Panc1 (cell line): ENCODE measurements at places on chromosomes 3 and 15.

- H3K36me3 ChIP-seq: no peaks in the 10 kb centered on the region
- no peaks in the 10 kb centered on the region for H3K27me3 ChIP-seq
- peaks cover 18% of the 10 kb centered on the region for H3K4me1 ChIP-seq
- H3K4me3 ChIP-seq: no peak overlapping the region
These were observed 61.3 kb downstream of the TBL1XR1 start for GRCh38 chr3:177135841-177136492.

DNA sequence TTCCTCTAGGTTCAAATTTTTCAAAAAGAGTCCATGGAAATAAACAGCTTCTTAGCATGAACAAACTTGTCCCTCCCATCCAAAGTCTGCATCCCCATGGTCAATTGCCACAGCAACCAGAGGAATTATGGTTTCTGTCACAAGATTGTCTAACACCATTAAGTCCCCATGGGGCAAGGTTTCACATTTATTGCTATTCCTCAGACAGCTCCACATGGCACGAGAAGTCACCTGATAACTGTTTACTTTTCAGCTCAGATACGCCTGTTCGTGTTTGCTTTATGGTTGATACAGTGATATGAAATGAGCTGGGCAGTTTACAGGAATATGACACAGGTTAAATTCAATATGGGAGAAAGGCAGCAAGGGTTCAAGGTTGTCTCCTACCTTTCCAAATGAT is 37.9 kb upstream of the MUC13 start:
- H3K4me3 ChIP-seq: no peak overlapping the region
- H3K4me1 ChIP-seq: no peaks in the 10 kb centered on the region
- H3K27ac ChIP-seq: no peak overlapping the region
- H3K27me3 ChIP-seq: no peaks in the 10 kb centered on the region

DNA sequence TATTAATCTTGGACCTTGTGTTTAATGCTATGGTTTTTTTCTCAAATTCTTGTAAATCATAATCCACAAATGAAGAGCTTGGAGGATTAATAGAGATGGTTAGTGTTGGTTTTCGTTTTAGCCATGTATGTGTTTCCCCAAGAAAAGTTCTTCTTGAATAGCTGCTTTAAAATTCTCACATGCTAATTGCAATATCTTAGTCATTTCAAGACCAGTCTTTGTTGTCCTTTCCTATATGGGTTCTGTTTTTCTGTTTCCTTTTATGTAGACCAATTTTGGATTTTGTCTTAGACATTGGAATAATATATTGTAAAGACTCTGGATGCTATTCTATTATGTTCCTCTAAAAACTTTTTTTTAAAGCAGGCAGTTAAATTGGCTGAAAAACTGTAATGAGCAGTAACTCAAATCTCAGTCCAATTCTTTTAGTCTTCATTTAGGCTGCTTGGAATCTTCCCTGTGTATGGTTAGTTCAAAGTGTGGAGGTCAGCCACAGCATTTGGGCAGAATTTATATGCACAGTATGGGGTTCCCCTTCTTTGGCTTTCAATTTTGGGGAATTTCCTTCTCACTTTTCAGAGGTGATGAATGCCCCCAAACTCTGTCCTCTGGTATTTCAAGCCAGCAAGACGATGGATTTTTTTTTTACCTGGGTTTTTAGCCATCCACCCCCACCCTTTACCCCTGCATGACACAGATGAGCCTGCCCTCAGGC is 39.1 kb upstream of the DNAJC13 start:
- no peaks in the 10 kb centered on the region for H3K4me1 ChIP-seq
- peaks cover 12% of the 10 kb centered on the region; the same call in 1 of the 2 replicates for H3K27me3 ChIP-seq
- no peak for DNase-seq
- H3K36me3 ChIP-seq: no peaks in the 10 kb centered on the region
- no peak overlapping the region for H3K27ac ChIP-seq
- no peak overlapping the region for H3K4me3 ChIP-seq

DNA sequence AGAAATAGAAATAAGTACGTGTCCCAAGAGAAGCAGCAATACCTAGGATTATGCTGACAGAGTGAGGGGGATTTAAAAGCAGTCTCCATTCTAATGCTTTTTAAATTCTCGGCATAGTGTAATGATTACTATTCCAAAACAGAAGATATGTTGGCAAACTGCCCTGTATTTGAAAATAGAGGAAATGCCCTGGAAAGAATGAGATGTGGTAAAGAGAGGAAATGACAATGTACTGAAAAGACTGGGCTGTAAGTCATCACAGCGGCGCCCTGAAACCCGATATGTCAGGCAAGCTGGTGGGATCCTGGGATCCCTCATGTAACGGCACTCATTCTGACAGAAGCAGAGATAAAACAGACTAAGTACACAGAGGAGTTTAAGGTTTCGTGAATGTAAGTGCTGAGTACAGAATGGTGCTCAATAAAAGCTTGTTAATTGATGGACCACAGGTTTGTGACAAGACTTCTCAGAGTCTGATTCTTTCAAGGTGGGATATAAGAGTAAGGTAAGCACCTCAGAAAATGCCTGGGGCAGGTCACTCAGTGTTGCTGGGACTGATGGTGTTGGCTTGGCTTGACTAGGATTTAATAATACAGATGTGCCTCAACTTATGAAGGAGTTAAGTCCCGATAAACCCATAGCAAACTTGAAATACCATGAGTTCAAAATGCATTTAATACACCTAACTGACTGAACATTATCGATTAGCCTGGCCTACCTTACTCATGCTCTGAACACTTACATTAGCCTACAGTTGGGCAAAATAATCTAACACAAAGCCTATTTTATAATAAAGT is 91.4 kb downstream of the NFKBIZ start:
- DNase-seq: no peak
- H3K36me3 ChIP-seq: no peaks in the 10 kb centered on the region
- no peak overlapping the region for H3K4me3 ChIP-seq
- no peaks in the 10 kb centered on the region for H3K4me1 ChIP-seq

GRCh38 chr15:89194608-89195007 is 26.8 kb downstream of the RLBP1 start:
- H3K27me3 ChIP-seq: no peaks in the 10 kb centered on the region
- 0 out of 2 replicates have a peak, but pooled peaks cover 3% of the 10 kb centered on the region for H3K36me3 ChIP-seq
- H3K4me3 ChIP-seq: no peak overlapping the region
- no peaks in the 10 kb centered on the region for H3K4me1 ChIP-seq
- DNase-seq: no peak

GRCh38 chr15:41562784-41563198 is 3.8 kb downstream of the TYRO3 start:
- H3K27me3 ChIP-seq: no peaks in the 10 kb centered on the region
- no peaks in the 10 kb centered on the region for H3K36me3 ChIP-seq
- H3K4me3 ChIP-seq: no peak overlapping the region
- DNase-seq: no peak

GRCh38 chr3:141045849-141046248 is 5.3 kb upstream of the SPSB4 start:
- H3K27me3 ChIP-seq: peaks cover 47% of the 10 kb centered on the region
- H3K4me3 ChIP-seq: no peak overlapping the region
- H3K4me1 ChIP-seq: no peaks in the 10 kb centered on the region; the same call in 1 of the 2 replicates
- no peak overlapping the region for H3K27ac ChIP-seq

DNA sequence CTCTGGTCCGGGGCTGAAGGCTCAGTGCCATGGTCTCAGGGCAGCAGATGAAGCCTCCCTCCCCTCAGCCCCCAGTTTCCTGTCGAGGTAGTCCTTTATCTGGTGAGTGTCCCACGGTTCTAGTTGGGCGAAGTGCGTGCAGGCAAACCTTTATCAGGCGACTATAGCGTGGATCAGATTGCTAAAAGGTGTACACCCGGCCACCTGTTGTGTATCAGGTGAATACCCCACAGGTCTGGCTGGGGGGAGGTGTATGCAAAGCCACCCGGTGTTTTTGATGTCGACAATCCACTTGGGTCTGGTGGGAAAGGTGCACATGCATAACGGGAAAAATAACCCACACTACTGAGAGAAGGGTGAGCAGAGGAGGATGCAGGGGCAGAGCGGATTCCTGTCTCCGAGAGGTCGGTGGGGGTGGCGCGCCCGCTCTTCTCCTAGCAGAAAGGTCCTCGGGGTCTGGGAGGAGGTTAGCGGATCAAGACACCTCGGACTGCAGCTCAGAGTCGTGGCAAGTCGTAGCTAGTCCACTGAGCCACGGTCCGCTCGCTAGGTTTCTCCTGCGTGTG is 507 bp downstream of the SLC12A6 start:
- no peak for DNase-seq
- H3K36me3 ChIP-seq: peaks cover 10% of the 10 kb centered on the region
- H3K4me1 ChIP-seq: peaks cover 41% of the 10 kb centered on the region
- H3K27me3 ChIP-seq: no peaks in the 10 kb centered on the region
- peak overlapping the region; percentile 67 for H3K4me3 ChIP-seq

GRCh38 chr3:37907906-37908305 is 46.2 kb downstream of the CTDSPL start:
- DNase-seq: no peak
- no peaks in the 10 kb centered on the region for H3K4me1 ChIP-seq
- H3K4me3 ChIP-seq: no peak overlapping the region
- no peaks in the 10 kb centered on the region for H3K36me3 ChIP-seq

- H3K4me1 ChIP-seq: no peaks in the 10 kb centered on the region
- no peaks in the 10 kb centered on the region for H3K36me3 ChIP-seq
- H3K4me3 ChIP-seq: no peak overlapping the region
- no peak for DNase-seq
- H3K27ac ChIP-seq: no peak overlapping the region
These were observed 26.0 kb downstream of the LARS2 start for GRCh38 chr3:45414341-45414740.

DNA sequence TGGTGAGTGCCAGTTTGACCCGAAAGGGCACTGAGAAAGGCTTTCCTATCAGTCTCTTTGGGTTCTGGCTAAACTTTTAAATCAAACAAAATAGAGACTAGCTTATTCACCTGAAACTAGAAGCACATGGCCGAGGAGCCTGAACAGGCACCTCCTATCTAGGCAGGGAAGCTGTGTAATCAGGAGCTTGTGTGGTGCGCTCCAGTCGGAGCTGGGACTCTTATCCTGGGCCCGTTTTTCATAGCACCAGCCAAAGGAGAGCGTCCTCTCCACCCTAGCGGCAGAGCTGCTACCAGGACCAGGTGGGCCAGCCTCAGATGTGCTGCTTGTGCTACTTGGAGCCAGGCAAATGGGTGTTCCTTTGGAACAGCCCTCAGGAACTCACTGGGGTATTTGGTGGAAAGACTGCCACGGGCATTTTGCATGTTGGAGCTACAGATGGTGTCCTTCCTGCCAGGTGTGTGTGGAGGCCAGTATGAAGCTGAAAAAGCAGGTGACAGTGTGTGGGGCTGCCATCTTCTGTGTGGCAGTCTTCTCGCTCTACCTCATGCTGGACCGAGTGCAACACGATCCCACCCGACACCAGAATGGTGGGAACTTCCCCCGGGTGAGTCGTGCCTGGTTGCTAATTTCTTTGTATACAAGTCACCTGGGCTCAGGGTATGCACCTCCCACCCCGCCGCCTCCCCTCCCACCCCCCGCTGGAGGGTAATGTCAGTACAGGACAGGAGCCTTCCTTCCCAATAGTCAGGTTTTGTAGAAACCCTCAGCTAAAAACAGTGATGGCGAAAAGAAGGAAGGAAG is 833 bp downstream of the MAN2A2 start:
- H3K27me3 ChIP-seq: no peaks in the 10 kb centered on the region
- 0 out of 2 replicates have a peak, but pooled peaks cover 5% of the 10 kb centered on the region for H3K36me3 ChIP-seq
- H3K4me1 ChIP-seq: peaks cover 12% of the 10 kb centered on the region
- DNase-seq: no peak
- H3K27ac ChIP-seq: peak overlapping the region; percentile 72

- no peaks in the 10 kb centered on the region for H3K36me3 ChIP-seq
- no peak overlapping the region for H3K4me3 ChIP-seq
- H3K27ac ChIP-seq: no peak overlapping the region
- no peaks in the 10 kb centered on the region for H3K4me1 ChIP-seq
- DNase-seq: no peak
These were observed 15.3 kb upstream of the STRIT1 start for GRCh38 chr3:155308831-155309230.

- H3K4me1 ChIP-seq: peaks cover 64% of the 10 kb centered on the region
- H3K36me3 ChIP-seq: no peaks in the 10 kb centered on the region; the same call in 1 of the 2 replicates
- peak overlapping the region; percentile 81 for H3K27ac ChIP-seq
- no peak for DNase-seq
- no peaks in the 10 kb centered on the region for H3K27me3 ChIP-seq
These were observed 1.8 kb downstream of the LMCD1 start for GRCh38 chr3:8503461-8503860.

DNA sequence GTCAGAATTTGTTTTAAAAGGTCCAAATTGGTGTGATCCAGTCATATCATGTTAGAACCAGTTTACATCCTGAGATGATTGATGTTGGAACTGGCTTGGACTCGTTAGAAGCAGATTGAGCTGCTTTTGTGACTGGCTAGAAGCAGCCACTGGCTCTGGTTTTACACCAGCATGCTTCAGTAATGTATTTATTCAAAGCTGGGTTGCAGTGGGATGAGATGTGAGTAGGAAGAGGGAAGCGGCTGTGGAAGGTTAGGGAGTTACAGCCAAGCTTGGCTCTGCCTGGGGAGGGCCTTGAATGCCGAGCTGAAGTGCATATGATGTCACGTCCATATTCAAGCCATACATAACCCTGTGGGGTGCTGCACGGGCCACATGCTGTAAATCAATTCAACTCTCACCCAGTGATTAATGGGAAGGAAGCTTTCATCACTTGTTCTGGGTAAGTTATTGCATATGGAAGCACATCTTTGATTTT is 104.0 kb upstream of the SMAD3 start:
- H3K4me1 ChIP-seq: peaks cover 13% of the 10 kb centered on the region
- no peaks in the 10 kb centered on the region for H3K36me3 ChIP-seq
- H3K4me3 ChIP-seq: no peak overlapping the region
- peak overlapping the region; percentile 62 for H3K27ac ChIP-seq
- no peak for DNase-seq

- no peaks in the 10 kb centered on the region for H3K4me1 ChIP-seq
- H3K36me3 ChIP-seq: no peaks in the 10 kb centered on the region
- no peak overlapping the region for H3K4me3 ChIP-seq
These were observed 172.4 kb downstream of the KLHL25 start for GRCh38 chr15:85622221-85622831.

GRCh38 chr15:99487337-99487730 is 78.5 kb upstream of the MEF2A start:
- H3K27me3 ChIP-seq: no peaks in the 10 kb centered on the region
- peak overlapping the region; percentile 51; the same call in 1 of the 2 replicates for H3K4me3 ChIP-seq
- H3K36me3 ChIP-seq: no peaks in the 10 kb centered on the region
- H3K4me1 ChIP-seq: peaks cover 11% of the 10 kb centered on the region; the same call in 1 of the 2 replicates

DNA sequence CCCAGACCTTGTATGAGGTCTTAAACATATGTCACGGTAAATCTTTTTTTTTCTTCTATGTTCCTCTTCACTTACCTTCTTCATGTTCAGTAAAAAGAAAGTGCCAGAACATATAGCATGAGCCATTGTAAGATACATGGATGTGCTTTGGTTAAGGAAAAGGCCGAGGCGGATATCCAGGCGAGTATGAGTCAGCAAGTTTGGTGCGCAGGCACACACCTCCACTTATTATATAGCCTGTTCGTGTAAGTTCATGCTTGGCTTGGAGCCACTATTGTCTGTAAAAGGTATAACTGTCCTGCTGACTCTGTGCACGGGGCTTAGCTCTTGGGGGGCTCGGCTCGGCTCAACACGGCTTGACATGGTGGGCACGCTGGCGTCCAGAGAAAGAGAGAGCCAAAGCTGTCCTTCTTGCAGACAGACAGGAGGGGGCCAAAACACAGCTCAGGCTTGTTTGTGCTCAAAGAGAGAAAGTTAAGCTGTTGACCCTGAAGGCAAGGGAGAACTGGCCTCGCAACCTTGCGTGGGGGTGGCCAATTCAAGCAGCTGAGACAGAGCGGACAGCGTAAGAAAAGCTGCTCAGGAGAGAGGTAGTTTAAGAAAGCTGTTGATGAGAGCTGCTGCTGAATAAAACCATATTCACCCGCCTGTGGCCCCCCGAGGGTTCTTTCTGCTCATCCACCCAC is 251.2 kb downstream of the SLC9A9 start:
- H3K4me3 ChIP-seq: no peak overlapping the region
- H3K27ac ChIP-seq: no peak overlapping the region
- no peaks in the 10 kb centered on the region for H3K27me3 ChIP-seq
- H3K4me1 ChIP-seq: no peaks in the 10 kb centered on the region
- H3K36me3 ChIP-seq: no peaks in the 10 kb centered on the region
